Esophagus squamous epithelium (tissue), 5 donors: ENCODE measurements at places on chromosomes 3 and 15.

DNA sequence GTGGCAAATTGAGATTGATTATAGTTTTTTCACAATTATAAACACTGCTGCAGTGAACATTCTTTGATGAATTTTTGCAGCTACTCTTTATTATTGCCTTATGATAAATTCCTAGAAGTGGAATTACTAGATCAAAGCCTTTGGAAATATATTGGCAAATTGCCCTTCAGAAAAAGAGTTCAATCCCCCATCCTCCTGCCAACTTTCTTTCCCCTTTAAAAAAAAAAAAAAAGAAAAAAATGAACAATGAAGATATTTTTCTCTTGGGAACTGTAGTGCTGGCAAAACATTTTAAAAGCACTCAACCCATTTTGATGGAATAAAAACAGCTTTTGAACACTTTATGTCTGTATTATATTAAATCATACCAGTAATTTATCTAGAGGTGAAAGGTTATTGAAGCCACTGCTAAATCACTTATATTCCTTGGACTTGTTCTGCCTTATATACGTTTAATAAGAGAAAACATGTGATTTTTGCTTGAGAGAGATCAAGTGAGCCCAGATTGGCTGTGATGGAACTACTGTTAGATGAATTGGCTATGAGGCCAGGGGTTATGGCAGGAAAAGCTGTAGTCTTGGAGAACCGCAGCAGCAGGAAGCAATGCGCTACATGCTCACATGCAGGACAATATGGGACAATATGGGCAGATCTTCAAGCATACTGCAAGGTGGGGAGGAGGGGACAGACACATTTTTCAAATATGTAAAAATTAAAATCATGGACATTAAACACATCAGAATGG is 212.8 kb upstream of the C2CD4B start:
- no peak for DNase-seq

DNA sequence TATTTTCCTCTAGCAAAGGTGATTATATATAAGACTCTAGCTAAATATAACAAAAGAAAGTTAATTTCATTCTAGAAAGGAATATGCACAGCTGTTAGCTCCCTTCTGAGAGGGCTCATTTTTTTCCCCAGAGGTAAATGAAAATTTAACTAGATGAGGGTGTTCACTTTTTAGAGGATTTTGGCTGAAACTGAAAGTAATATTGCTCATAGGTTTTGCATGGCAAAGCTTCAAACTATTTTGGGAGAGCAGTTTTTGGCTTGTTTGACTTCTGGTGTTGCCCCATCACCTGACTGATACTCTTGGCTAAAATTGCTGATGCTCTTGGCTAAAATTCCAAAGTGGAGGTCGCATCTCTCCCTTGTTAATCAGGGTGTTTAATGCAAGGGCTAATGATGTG is 311.9 kb downstream of the EDEM1 start:
- DNase-seq = no peak

DNA sequence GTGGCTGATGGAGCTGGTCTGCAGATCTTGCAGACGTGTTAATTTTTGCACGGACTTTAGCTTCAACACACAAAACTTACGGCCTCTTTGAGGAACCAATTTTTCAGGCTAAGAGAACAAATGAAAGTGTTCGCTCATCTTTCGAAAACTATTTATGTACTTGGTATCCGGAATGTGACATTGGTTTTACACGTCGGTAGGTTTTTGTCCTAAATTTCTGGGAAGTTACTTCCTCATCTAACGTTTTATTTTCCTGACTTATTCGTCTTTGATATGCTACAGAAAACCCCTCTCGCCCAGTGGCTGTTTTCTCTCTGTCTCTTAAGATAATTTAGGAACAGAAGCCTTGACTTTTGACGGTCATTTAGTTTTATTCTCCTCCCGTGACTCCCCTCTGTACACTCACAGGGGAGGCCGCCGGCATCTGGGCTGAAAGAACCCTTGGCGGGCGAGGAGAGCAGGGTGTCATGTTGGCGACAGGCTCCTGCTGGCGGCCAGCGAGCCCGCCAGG is 834 bp upstream of the GREM1 start:
- no peak for DNase-seq

- DNase-seq = no peak
Measured at GRCh38 chr3:196694202-196694638, 17.8 kb downstream of the CEP19 start.

DNA sequence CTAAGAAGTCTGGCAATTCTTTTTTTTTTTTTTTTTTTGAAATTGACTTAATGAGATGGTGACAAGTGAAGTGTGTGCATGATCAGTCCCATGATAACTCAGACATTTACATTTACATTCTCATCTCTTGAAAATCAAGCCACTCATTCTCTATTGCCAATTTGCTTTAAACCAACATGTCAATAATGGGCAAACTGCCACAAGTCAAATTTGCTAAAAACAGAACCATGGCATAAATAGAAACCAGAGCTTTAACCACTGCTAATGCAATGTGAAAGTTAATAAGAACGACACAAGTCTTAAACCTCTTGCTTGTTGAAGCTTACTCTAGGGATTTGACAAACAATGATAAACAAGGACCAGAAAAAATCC is 12.0 kb upstream of the COL8A1 start:
- DNase-seq = no peak

DNA sequence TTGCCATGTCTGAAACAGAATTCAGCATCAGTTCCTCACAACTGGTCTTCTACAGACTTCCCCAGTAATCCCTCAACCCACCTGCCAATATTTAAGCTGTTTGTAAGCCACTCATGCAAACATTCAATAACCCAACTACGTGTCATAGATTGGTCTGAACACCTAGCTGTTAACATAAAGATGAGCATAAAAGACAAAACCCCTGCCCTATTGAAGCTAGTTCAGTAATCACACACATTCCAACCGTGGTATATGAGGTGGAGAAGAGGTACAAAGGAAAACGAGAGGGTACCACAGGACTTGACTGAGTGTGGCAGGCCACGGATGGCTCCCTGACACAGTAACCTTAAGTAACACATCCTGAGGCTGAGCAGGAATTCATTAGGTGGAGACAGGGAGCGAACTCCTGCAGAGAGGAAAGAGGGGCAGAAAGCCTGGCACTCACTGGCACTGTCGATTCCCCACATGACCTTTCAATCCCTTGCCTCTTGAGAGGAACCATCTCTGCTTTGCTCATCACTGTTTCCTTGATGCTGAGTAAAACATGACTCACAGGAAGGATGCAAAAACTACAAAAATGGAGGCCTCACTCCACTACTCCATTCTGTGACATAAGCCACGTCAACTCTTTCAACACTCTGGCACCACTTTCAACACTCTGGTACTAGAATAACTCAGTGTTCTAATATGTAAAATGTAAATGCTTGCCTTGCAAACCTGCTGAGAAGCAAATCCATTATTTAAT is 31.3 kb downstream of the RPN1 start:
- DNase-seq = no peak

DNA sequence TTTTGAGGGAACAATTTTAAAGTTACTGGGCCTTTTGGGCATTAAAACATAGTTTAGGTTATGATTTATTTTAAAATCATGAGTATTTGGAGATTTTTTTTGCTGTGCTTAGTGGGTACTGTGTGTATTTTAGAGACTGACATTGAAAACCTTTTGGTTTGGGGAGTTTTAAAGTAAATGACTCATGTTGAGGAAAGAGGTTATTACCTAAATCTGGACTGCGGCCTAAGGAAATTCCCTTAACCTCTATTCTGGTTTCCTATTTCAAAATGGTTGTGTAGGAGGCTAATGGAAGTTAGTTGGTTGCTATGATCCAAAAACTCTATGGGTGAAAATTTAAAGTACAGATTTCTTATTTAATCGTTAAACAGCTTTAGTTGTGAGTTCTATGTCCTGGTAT is 57.3 kb upstream of the DPH6 start:
- no peak for DNase-seq
